ENCODE measurements at places on chromosomes 11 and 22.

GRCh38 chr11:96322775-96323641, 20.0 kb downstream of the MAML2 start:
- DNase-seq: no peak

DNA sequence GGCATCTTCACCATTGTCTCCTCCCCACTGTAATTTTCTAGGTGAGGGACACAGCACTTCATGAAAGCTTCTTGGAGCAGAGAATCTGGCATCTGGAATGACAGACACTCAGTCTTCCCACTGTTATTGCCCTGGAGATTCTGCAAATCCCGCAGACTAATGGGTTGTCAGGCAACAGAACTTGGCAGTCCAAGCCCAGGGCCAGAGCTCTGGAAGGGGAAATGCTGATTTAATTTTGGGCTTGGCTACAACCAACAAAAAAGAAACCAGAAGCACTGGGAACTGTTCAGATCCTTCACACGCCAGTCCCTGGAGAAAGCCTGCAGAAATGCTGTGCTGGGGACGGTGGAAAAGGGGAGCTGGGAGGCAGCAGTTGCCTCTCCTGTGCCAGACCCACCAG, 71.5 kb upstream of the BID start:
- DNase-seq: no peak

DNA sequence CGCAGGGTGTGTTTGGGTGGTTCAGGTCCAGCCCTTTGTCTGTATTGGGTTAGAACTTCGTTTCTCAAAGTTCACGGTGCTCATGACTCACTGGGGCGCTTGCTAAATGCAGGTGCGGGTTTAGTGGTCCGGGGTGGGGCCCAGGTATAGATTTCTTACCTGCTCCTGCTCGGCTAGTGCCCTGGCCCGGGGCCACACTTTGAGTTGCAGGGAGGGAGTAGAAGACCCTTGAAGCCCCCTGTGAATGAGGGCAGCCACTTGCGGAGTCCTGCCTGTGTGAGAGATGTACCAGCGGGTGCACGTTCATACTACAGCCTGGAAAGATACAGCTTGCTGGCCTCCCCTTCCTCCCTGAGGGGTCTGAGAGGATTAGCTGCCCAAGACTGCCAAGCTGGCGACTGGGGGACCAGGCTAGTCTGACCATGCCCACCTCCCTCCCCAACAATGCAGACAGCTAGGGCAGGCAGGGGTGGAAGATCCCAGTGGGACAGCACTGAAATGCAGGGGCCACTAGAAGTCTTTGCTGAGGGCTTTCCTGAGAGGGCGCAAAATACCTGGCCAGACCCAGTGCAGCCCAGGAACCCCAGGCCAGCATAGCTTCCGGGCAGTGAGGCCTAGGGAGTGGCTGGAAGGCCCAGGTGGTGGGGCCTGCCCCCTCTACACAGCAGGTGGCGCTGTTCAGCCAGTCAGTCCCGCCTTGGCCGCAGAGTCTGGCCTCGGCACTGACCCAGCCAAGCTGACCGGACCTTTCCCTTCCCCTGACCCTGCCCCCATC, 5.1 kb upstream of the MYRF start:
- DNase-seq: peak; percentile 55

DNA sequence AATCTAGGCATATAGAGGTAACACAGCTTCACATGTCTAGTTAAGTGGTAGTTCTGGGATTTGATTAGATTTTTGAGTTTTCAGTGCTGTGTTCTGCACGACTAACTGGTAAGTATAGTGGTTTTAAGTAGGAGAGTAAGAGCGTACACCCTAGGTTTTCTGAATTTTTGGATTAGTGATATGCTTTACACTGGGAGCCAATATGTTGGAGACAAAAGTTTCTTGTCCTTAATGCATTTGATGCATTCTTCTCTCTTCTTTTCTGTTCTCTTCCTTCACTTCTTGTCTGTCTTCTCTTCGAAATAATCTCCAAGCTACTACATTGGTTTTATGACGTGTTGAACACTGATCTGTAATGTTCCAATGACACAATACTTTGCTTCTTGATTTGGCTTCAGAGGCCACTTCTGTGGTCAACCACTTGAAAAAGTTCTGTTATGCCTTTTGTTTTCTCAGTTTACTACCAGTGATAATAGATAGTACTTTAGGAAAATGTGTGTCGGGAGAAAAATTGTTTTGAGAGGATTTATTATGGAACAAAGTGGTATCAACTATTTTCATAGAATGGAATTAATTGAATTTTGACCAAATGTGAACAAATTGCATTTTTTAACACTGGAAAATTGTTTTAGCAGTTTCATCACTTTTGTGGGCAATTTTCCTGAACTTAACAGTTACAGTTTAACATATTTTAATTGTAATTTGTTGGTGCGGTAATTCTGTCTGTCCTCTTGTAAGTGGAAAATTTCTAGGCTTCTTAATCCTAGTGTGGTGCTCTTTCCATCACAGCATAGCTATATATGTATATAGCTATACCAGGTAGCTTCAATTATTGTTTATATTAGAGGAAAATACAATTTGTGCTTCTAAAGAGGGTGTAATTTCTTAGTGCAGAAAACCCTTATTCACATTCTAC, 2.6 kb downstream of the PDE3B start:
- no peak for DNase-seq

DNA sequence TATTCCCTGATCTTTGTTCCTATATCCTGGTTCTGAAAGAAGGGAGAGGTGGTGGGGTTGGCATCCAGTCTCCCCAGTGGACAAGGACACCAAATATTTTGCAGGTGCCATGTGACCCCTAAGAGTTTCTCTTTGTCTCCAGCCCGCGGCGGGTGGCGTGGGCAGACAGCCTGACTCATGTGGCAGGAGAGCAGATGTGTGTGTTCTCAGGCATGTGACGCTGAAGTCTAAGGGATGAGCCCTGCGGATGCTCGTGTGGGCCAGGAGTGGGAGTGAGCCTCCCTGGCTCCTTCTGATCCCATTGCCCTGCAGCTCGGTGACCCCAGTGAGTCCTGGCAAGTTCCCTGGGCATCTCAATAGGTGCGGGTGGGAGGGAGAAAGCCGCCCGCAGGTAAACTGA, 94.8 kb upstream of the TBCEL start:
- no peak for DNase-seq
